Psoas muscle (tissue), 8 donors: ENCODE measurements at places on chromosomes 3 and 15. TPM values are rescaled to one million over a fixed set of nuclear protein-coding genes. Genes with fewer than 3 reads are reported as not detected.

Gene MEIS2
- 0.42 TPM for polyA plus RNA-seq

Gene FOXB1
- not detected for polyA plus RNA-seq

DNA sequence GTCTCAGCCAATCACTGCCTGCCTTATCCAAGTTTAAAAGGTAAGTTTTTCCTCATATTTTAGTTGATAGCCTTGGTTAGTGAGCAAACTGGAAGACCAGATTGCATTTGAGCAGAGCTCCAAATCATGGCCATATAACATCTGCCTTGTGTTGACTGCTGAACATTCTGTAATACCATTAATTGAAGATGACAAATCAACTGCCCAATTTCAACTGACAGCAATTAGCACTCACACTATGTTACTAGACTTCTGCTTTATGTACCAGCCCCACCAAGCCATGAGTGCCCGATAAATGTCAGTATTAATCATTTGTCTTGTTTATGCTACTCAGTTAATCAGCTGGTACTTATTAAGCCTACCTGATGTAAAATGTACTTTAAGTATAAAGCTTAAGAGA is 83.1 kb downstream of the CGGBP1 start:
- no peak for DNase-seq

- no peak for DNase-seq
Observed at GRCh38 chr15:73387507-73388255, 18.9 kb upstream of the HCN4 start.

DNA sequence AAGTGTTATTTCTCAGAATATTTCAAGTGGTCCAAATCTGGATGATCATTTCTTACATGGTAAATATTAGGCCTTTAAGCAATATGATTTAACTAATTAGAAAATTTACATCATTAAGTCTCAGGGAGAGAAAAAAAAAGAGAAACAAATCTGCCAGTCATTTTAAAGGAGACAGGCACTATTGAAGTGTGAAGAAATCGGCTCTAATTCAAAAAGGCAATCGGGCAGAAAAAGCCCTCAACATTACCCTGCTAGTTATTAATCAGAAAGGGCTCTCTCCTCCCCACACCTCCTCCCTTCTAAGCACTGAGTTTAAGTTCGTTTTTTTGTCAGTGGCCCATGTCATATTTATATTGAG is 215.9 kb downstream of the MEIS2 start:
- DNase-seq, result no peak

Gene COL6A5
- polyA plus RNA-seq, result not detected

- DNase-seq, result no peak
Observed at GRCh38 chr3:33076952-33077351, 20.0 kb downstream of the GLB1 start.

Gene GPR27
- polyA plus RNA-seq, result 0.21 TPM

GRCh38 chr3:89380016-89380415 is 272.6 kb downstream of the EPHA3 start:
- DNase-seq, result no peak

- DNase-seq, result no peak
Observed at GRCh38 chr15:66042624-66043023, 173.3 kb downstream of the RAB11A start.

Gene KNG1
- polyA plus RNA-seq, result not detected

- no peak for DNase-seq
Observed at GRCh38 chr15:65836665-65837064, 32.6 kb upstream of the RAB11A start.

Gene IL17RD
- 0.34 TPM for polyA plus RNA-seq

- DNase-seq, result peak; percentile 18
Observed at GRCh38 chr3:153209596-153209995, 47.6 kb downstream of the RAP2B start.

Gene SPATA16
- not detected for polyA plus RNA-seq

DNA sequence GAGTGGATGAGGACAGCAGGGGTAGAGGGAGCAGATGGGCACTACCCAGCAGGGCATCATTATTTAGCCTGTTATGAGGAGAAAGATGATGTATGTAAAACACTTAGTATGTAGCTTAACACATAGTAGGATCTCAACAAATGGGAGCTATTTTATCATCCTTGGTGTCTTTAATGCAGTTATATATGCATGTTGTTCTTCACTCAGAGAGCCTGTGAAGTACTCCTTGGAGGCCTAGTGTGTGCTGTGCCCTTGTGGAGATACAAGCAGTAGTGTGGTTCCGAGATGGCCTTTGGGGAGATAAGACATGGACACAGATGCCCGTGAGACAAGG is 124.2 kb downstream of the LIPC start:
- no peak for DNase-seq

GRCh38 chr15:78697449-78697848 is 56.4 kb upstream of the CHRNB4 start:
- no peak for DNase-seq

GRCh38 chr15:26665957-26666791 is 106.7 kb downstream of the GABRB3 start:
- DNase-seq, result no peak

DNA sequence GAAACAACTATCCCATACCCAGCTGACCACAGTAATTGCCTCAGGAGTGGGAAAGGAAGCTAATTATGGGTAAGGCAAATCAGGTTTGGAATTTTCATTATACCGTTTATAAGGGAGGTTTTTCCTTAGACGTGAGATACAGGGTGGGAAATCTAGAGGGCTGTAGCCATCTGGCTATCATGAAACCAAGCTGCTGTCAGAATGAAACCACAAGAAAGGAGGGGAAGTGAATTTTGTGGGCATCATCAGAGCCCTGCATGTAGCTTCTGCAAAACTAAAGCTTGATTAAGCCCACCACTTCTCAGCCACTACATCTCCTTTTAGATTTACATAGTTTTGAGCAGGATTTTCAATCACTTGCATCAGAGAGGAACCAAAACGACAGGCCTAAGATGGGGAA is 893.5 kb downstream of the TUSC7 start:
- no peak for DNase-seq

Gene CELF6
- 0.15 TPM for polyA plus RNA-seq

DNA sequence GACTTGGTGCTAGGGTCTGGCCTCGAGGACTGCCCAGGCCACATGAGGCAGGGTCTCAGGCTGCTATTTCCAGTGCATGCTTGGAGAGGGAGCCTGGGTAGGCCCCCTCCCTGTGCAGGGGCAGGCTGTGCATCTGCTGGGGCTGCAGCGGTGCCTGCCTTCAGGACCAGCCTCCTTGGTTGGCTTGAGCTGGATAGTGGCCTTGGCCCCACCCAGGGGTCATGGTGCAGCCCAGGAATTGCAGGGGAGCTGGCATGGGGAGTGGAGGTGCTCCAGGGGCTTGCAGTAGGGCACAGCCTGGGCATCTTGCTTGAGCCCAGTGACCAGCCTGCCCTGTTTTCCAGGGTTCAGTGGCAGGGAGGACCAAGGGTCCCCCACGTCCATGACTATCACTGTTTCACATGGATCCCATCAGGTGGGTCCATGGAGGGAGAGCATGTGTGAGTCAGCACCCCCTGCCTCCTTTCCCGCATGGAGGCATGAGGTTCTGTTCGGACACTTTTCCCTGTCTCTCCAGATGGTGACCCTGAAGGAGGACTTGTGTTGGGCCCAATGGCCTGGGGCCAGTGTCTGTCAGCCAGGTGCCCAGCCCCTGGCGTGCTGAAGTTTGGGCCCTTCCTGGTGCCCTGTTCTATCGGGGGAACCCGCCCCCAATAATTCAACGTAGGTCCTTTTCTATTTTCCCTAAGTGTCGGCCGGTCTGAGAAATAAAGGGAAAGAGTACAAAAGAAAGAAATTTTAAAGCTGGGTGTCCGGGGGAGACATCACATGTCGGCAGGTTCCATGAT is 218.6 kb downstream of the SNRPN start:
- peak; percentile 26 for DNase-seq

- DNase-seq, result no peak
Observed at GRCh38 chr15:57694279-57694678, 12.2 kb upstream of the POLR2M start.

DNA sequence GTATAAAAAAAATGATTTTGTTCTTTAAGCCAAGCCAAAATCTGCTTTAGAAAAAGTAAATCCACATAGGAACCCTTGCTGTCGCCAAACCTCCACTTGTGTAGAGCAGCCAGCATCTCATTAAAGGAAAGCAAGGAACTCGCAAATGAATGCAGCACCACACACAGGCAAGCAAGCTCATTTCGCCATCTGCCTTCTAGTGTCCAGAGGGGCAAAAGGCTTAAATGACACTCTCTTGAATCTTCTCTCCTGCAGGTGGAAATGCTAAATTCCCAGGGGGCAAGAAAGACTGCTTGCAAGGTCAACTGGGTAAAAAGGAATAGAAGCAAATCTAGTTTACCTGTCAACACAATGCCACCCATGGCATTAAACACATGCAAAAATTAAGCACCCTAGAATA is 2.4 kb downstream of the MB21D2 start:
- DNase-seq, result no peak

GRCh38 chr3:157807280-157807679 is 298.9 kb downstream of the SHOX2 start:
- DNase-seq, result no peak

- no peak for DNase-seq
Observed at GRCh38 chr15:37015451-37015850, 84.9 kb downstream of the MEIS2 start.

Gene CCDC33
- polyA plus RNA-seq, result 0.01 TPM

Gene TRPM1
- polyA plus RNA-seq, result not detected

DNA sequence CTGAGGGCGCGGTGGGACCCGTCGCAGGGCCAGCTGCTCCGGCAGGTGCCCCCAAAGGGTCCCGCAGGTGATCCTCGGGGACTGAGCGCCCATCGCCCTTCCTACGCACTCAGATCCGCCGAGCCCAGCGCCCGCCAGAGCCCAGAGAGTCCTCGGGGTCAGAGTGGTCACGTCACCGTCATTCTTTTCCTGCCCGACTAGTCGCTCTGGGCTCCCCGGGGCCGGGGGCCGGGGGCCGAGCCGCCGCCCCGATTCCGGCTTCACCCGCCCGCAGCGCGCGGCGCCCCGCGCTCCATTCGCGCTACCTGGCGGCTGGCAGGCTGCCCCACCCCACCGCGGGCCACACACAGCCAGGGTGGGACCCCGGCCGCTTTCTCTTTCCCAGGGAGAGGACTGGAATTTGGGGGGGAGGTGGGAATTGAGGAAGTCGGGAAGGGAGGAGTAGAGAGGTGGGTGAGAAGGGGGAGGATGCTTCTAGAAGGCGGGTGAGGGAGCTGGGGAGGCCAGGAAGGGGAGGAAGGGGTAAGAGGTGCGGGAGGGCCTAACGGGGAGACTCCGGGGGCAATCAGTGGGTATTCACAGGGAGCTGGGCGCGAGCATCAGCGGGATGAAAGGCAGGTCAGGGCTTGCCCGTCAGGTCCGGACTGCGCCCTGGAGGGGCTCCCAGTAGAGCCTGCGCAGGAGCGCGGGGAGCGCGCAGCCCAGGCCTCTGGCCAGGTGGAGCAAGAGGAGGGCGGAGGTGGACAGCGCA is 36.1 kb upstream of the EPHB3 start:
- no peak for DNase-seq

Gene NR1I2
- polyA plus RNA-seq, result 0.05 TPM

Gene STOML1
- 22.0 TPM for polyA plus RNA-seq
